Natural killer cell (primary cell): ENCODE measurements at places on chromosomes 5 and 9. TPM values are rescaled to one million over a fixed set of nuclear protein-coding genes. Genes with fewer than 3 reads are reported as not detected.

SAXO1 gene
- total RNA-seq = not detected

GPR150 gene
- total RNA-seq = 0.89 TPM

OTP gene
- not detected for total RNA-seq

NFX1 gene
- total RNA-seq = 38.8 TPM

MYOT gene
- total RNA-seq = not detected

GZMA gene
- 621 TPM for total RNA-seq

SNAPC3 gene
- total RNA-seq = 19.2 TPM

PCDHB9 gene
- not detected for total RNA-seq

CENPK gene
- 26.1 TPM for total RNA-seq

POU4F3 gene
- not detected for total RNA-seq

KCTD16 gene
- not detected for total RNA-seq

FIBCD1 gene
- not detected for total RNA-seq

TEX48 gene
- total RNA-seq = not detected

REEP2 gene
- total RNA-seq = 0.79 TPM

PCDHGA10 gene
- 2.1 TPM for total RNA-seq

NMUR2 gene
- not detected for total RNA-seq

GPRIN1 gene
- total RNA-seq = 1.3 TPM

PTGS1 gene
- 11.3 TPM for total RNA-seq
